ENCODE measurements at places on chromosomes 4 and X. TPM values are rescaled to one million over a fixed set of nuclear protein-coding genes. Genes with fewer than 3 reads are reported as not detected.

The GABRE gene
- 190 TPM for total RNA-seq

DNA sequence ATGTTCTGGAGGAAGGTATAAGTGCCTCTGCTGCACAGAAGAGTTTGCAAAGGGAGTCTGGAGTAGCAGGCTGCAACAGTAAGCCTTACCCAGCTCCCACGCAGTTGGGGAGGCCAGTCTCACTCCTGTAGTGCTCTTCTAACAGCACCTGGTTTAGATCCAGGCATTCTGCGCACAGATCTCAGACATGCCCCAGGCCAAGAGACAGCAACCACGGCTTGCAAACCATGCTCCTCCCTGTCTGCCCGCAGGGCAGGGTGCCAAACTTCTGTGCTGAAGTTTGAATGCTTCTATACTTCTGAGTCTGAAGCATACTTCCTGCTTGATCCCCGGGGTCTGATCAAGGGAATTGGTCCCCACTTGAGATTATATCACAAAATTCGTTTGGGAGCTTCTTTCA, 106.3 kb downstream of the LINC00632 start:
- peak; percentile 27 for DNase-seq

- DNase-seq: no peak
These were observed 151.5 kb downstream of the PTTG2 start for GRCh38 chr4:38111717-38112116.

The SHROOM2 gene
- total RNA-seq: 12.5 TPM

- no peak for DNase-seq
These were observed 60.8 kb upstream of the ZFP42 start for GRCh38 chr4:187934766-187935165.

GRCh38 chr4:154490583-154491340, 837 bp downstream of the DCHS2 start:
- DNase-seq: peak; percentile 51

GRCh38 chrX:51144828-51145442, 187.7 kb upstream of the NUDT10 start:
- no peak for DNase-seq

- no peak for DNase-seq
These were observed 7.6 kb downstream of the ARSJ start for GRCh38 chr4:113971706-113972360.

The XAGE2 gene
- total RNA-seq: 23.0 TPM

The ARSH gene
- total RNA-seq: 1.1 TPM

DNA sequence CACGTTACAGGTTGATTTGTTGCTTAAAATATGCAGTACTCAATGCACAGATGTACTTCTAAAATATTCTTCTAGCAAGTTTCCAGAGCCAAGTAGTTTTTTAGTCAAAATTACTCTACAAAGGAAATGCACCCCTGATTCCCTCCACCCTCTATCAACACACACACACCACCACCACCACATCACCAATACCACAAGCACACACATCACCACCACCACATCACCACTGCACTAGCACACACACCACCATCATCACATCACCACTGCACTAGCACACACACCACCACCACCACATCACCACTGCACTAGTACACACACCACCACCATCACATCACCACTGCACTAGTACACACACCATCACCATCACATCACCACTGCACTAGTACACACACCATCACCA, 105.2 kb upstream of the FRG1 start:
- DNase-seq: no peak

DNA sequence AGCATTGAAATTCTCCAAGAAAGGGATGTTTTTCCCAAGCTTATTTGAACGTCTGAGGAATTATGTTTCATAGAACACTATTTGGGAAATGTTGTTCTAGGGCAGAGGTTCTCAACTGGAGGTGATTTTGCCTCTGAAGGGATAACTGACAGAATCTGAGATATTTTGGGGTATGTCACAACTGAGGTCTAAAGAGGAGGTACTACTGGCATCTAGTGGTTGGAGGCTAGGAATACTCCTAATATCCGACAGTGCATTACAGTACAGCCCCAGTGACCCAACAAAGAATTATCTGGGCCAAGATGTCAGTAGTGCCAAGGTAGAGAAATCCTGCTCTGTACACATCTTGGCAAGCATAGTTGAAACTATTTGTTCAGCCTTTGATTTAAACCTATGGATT, 6.4 kb downstream of the HSPA4L start:
- no peak for DNase-seq

- DNase-seq: no peak
These were observed 43.7 kb upstream of the TADA2B start for GRCh38 chr4:6999172-7000086.

The OTUD4 gene
- 38.3 TPM for total RNA-seq

DNA sequence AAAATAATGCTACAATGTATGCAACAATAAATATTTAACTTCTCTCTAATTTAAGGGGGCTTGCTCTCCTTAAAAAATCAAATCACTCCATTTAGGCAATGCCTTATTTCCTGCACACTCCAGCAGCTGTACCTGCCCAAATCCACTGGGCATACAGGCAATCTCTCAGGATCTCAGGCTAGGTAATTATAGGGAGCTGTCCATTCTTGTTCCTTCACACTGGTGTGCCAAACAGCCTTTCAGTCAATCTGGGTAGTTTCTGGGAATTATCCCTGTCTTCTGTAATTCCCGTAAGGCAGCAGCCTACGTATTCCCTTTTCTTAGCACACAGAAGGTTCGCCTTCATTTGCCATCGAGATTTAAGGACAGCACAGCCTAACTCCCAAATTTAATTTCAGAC, 922.6 kb upstream of the SLIT2 start:
- no peak for DNase-seq

GRCh38 chr4:156901871-156902270, 69.7 kb downstream of the PDGFC start:
- DNase-seq: no peak

The TLR2 gene
- 2.4 TPM for total RNA-seq

DNA sequence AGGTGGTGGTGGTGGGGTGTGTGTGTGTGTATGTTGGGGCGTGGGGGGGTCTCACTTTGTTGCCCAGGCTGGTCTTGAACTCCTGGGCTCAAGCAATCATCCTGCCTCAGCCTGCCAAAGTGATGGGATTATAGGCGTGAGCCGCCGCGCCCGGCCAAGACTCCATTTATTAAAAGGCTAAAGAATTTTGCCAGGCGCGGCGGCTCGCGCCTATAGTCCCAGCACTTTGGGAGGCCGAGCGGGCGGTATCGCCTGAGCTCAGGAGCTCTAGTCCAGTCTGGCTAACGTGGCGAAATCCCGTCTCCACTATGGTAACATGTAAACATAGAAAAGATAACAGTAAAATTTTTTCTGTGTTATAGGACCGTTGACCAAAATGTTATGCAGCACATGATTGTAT, 3.7 kb upstream of the UBA1 start:
- no peak for DNase-seq

- no peak for DNase-seq
These were observed 614 bp downstream of the BEX3 start for GRCh38 chrX:103376979-103377324.

The TENM3 gene
- total RNA-seq: 106 TPM

DNA sequence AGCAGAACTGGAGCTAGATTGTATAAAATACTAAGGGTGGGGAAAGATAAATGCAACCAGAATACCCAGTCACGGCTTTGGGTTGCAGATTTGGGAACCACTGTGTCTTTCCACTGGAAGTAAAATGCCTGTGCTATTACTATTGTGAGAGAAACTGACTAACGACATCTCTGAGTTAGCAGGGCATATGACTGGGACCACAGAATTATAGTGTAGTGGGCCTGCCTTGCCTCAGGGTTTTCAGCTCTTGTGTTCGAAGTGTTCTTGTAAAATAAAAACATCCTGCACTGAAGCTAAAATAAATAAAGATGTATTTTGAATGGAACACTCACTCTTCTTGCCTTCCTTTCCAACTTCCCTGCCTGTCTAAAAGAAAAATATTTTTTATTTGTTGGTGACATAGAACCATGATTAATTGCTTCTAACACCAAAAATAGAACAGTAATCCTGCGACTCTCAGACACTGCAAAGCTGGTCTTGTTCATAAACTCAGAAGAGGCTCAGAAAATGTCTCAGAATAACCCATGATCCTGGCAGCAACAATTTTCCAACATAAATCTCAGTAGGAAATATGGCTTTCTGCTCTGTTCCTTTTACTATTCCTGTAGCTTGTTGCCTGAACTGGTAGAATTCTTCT, 104.2 kb downstream of the FAM47B start:
- no peak for DNase-seq

- no peak for DNase-seq
These were observed 373.7 kb downstream of the AR start for GRCh38 chrX:67917421-67918010.

GRCh38 chr4:156217236-156217635, 263.6 kb upstream of the CTSO start:
- no peak for DNase-seq

DNA sequence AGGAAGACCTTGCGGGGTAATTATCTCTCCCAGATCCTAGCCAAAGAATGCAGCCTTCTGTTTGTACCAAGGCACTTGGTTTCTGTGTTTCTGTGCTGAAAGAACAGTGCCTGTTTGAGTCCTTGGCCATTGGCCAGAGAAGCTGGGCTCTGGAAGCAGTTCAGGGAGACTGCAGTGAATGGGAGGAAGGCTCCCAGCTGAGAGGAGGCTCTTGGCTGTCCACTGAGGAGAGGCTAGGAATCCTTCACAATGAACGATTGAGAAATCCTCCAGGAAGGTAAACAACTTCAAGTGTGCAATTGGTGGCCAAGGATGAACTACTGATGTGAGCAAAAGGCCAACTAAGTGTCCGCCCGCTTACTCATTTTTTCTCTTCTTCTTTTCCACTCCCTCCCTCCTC, 61.3 kb downstream of the HS3ST1 start:
- DNase-seq: peak; percentile 49
